GM13977 (cell line): ENCODE measurements at places on chromosomes 4 and X.

GRCh38 chr4:14078326-14078725 is 450.8 kb upstream of the BOD1L1 start:
- no peak for DNase-seq

DNA sequence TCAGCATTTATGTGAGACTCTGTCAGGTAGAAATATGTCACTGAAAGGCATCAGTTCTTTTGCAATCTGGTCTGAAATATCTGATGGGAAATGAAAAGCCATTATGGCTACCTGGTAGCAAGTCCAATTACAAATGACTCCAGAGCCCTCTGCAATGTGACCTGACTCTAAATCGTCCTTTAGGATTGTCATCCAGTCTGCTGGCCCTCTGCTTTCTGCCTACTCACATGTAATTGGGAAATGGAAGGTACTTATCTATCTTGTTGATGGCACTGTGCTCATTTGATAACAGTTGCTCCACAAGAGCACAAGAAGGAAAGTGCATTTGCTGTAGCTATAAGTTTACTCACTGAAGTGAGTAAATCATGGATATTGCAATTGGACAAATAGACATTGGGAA is 799.8 kb downstream of the RAPGEF2 start:
- DNase-seq, result no peak

GRCh38 chr4:91846233-91846632 is 457.5 kb upstream of the GRID2 start:
- DNase-seq, result no peak

DNA sequence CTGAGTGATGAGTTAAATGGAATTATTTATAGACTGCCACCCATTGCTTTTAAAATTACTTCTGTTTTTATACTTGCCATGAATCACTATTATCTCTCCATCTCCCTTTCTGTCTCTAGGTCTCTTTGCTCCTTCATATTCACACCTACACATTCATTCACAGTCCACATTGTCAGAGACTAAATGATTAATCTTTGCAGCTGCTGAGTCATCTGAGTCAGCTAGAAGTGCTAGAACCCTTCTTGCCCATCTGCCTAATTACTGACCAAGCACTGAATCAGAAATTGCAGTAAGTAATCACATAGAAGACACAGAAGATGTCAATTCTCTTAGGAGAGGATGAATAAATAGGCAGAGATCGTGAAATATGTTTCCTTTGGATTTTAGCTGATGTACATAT is 31.6 kb upstream of the RPS6KA6 start:
- no peak for DNase-seq

- DNase-seq, result no peak
Measured at GRCh38 chr4:42074294-42074693, 78.2 kb downstream of the BEND4 start.

DNA sequence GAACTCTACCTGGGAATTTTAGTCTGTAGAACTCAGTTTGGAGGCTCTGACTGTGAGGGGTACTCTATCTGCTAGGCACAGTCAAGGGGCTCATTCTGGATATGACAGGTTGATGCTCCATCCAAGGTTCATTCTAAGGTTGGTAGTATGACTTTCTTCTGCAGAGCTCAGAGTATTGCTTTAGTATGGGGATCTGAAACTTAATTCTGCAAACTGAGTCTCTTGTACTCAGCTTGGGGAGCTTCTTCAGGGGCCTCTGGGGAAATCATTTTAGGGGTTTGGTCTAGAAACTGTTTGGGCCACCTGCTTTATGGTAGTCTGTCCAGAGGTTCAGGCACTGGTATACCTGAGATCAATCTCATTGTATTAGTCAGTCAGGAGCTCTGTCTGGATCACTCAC is 9.7 kb upstream of the TSR2 start:
- no peak for DNase-seq

DNA sequence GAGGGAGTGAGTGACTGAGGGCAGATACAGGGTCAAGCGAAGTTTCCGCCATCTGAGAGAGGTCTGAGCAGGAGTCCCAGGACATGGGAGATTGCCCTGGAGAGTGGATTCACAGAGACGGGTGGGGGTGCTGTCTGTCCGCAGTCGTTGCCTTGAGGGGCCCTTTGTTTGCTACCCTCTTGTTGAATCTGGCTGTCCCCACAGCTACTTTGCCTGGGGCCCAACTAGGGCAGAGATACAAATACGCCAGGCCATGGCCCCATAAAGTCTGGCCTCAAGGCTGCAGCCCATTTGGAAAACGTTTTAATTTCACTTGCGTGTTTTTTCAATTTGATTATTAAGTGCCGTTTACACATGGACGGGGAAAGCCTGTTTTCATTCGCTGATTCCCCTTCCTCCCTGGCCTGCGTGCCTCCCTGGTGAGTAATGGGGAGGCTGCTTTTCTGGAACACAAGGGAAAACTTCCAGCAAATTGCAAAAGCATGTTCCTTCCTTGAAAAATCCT is 134.4 kb downstream of the SMIM20 start:
- DNase-seq, result no peak

DNA sequence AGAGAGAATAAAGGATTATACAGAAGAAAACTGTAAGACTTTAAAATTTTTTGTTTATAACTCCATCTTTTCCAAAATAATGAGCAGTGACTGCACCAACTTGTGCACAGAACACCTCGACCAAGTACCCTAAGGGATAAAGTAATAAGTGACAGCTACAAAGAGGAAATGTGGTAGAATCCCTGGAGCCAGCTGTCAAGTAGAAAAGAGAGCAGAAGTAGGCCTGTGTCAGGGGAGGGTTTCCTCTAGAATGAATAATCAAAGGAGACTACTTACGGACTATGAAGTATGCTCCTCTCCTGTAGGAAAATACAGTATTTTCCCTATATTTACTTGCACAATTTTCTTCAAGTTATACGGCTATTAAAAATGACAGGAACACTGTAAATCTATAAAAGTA is 1.2 kb downstream of the EIF1AX start:
- DNase-seq, result no peak

DNA sequence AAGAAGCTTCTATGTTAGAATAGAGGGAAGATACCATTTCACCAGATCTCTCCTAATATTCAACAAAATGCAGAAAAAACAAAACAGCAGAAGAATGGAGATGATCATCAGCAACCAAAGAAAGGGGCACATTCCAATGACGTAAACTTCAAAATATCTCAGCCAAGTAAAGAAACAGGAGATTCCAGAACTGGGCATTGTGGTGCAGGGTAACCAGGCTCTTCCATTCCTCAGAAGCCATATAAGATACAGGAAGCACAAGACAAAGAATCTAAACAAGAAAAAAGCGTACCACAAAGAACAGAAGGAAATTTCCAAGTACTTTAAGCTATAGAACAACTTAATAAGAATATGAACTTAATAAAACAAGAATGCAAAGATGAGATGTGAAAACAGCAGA is 6.9 kb upstream of the ARMCX4 start:
- DNase-seq, result no peak

- no peak for DNase-seq
Measured at GRCh38 chr4:8589823-8590545, 2.6 kb upstream of the CPZ start.
